ENCODE measurements at places on chromosomes 16 and 17.

DNA sequence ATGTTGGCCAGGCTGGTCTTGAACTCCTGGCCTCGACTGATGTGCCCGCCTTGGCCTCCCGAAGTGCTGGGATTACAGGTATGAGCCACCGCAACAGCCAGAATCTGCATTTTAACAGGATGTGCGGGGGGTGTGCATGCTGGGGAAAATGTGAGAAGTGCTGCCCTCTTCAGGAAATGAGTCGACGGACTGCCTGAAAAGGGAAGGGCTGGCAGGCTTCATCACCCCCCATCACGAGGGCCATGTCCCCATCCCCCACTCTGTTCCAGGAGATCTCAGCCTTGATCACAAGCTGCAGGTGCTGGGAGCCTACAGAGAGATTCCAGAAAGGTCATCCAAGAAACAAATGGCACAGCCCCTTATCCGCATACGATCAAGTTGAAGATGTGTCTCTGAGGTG lies 195.3 kb upstream of the RPL38 start:
- no peak for DNase-seq

GRCh38 chr17:64357191-64357981 lies 33.3 kb downstream of the PECAM1 start:
- no peak for DNase-seq

DNA sequence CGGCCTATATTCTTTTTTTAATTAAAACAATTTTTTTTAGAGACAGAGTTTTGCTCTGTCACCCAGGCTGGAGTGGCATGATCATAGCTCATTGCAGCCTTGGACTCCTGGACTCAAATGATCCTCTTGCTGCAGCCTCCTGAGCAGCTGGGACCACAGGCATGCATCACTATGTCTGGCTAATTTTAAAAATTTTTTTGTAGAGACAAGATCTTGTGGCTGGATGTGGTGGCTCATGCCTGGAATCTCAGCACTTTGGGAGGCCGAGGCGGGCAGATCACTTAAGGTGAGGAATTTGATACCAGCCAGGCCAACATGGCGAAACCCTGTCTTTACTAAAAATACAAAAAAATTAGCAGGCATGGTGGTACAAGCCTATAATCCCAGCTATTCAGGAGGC lies 54.8 kb upstream of the MSI2 start:
- no peak for DNase-seq

GRCh38 chr16:66512272-66513110 lies 37.4 kb downstream of the TK2 start:
- DNase-seq: no peak

- DNase-seq: no peak
Observed at GRCh38 chr17:78197147-78197832, 10.1 kb downstream of the AFMID start.

- DNase-seq: no peak
Observed at GRCh38 chr16:55444754-55445485, 34.1 kb upstream of the MMP2 start.
